Activated CD8-positive, alpha-beta memory T cell treated with anti-CD3 and anti-CD28 coated beads for 1 hour (primary cell): ENCODE measurements at places on chromosomes 5 and 9.

- no peak for DNase-seq
Observed at GRCh38 chr5:147685993-147686392, 96.5 kb downstream of the JAKMIP2 start.

DNA sequence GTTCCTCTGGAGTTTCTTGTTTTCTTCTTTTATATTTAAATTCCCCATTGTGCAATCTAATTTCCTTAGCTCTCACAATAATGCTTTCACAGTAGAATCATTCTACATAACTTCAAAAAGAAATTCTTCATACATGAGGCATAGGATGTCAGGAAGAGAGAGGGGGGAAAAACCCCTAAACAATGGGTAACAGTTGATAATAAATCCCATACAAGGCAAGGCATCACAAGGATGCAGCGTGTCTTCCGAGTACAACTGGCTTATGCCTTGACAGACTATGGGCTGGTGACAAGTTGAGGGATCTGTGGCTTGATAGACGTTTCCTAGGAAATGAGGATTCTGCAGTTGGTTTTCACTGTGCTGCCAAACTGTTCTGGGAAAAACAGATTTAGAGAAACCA is 247.4 kb downstream of the ARL15 start:
- DNase-seq, result no peak

- no peak for DNase-seq
Observed at GRCh38 chr5:449151-449550, 6.2 kb downstream of the EXOC3 start.

DNA sequence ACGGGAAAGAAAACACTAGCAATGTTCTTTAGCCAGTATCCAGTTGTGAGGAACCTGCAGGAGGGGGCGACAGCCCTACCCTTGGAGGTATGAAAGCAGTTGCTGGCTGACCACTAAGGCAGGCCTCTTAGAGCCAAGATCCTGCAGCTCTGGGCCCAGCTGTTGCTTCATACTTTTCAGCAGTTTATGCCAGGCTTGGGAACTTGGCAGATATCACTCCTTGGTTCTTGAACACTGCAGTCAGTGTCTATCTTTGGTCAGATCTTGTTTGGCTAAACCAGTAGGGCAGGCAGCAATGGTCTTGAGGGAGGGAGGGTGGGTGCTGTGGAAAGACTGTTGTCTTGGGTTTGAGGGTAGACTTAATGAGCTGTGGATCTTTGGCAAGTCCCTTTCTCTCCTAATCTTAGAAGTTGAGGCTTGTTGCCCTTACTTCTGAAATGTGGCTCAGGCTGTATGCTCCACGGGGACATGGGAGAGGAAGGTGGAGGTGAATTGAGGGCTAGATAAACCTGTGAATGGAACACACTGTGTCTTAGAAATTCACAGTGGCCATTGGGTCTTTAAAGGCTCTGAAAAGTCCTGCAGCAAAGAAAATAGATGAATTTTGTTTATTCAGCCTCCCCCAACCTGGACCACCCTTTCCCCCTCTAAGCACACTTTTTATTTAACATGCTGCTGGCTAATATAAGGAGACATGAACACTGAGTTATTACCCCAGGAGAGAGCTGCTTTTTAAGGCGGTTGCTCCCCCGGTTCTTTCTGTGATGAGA is 37.5 kb downstream of the ZNF618 start:
- no peak for DNase-seq
